ENCODE measurements at places on chromosomes 7 and 10. TPM values are rescaled to one million over a fixed set of nuclear protein-coding genes. Genes with fewer than 3 reads are reported as not detected.
A peak's percentile ranks its signal among the peaks of the same experiment; 100 is the strongest.

The PWWP2B gene
- total RNA-seq = 13.4 TPM

The FEZF1 gene
- total RNA-seq = not detected

The SPDYE16 gene
- 0.73 TPM for total RNA-seq

The ANKRD61 gene
- not detected for total RNA-seq

DNA sequence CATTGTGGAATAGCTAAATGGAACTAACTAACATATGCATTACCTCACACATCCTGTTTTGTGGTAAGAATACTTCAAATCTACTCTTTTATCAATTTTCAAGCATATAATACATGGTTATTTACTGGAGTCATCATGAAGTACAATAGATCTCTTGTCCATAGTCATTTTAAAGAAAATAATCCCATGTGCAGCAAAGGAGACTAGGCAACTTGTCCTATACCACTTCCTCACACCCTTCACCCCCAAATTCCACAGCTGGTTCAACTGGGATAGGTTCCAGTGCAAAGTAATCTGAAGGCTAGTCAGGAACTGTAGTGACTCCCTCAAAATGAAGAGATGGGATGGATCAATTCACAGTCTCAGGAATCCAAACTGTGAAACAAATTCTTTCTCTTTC is 176.1 kb downstream of the SGMS1 start:
- DNase-seq = no peak

- DNase-seq = no peak
Observed at GRCh38 chr10:110091830-110092229, 84.0 kb downstream of the ADD3 start.

- no peak for DNase-seq
Observed at GRCh38 chr10:32680803-32681557, 235.0 kb downstream of the CCDC7 start.

- no peak for DNase-seq
Observed at GRCh38 chr10:13803566-13804554, 217.1 kb downstream of the PRPF18 start.

The GHRHR gene
- not detected for total RNA-seq

The ASB10 gene
- not detected for total RNA-seq

The LIPM gene
- not detected for total RNA-seq

DNA sequence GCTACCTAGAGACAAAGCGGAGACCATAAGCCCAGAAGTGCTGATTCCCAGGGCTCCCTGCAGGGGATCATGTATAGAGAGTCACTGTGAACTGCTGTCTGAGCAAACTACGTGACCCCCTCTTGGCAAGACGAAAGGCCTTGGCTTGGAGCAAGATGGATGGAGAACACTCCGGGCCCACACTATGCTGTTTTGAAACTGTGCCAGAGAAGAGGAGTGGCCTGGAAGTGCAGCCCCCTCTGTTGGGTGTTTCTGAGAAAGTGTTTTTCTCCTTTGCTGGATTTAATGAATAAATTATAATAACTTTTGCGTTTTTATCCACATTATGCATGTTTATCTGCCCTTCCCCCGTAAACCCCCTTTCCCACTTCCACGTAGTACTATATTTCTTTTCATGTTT is 639.3 kb upstream of the GALNT17 start:
- no peak for DNase-seq

- no peak for DNase-seq
Observed at GRCh38 chr7:100583132-100584053, 2.5 kb downstream of the LRCH4 start.

DNA sequence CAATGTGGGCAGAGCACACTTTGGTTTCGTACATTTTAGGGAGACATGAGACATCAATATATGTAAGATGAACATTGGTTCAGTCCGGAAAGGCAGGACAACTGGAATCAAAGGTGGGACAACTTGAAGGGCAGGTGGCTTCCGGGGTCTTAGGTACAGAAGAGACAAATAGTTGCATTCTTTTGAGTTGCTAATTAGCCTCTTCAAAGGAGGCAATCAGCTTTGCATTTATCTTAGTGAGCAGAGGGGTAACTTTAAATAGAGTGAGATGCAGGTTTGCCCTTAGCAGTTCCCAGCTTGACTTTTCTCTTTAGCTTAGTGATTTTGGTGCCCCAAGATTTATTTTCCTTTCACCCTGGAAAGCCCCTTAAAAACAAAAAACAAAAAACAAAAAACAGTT is 21.3 kb downstream of the ZNF487 start:
- no peak for DNase-seq

DNA sequence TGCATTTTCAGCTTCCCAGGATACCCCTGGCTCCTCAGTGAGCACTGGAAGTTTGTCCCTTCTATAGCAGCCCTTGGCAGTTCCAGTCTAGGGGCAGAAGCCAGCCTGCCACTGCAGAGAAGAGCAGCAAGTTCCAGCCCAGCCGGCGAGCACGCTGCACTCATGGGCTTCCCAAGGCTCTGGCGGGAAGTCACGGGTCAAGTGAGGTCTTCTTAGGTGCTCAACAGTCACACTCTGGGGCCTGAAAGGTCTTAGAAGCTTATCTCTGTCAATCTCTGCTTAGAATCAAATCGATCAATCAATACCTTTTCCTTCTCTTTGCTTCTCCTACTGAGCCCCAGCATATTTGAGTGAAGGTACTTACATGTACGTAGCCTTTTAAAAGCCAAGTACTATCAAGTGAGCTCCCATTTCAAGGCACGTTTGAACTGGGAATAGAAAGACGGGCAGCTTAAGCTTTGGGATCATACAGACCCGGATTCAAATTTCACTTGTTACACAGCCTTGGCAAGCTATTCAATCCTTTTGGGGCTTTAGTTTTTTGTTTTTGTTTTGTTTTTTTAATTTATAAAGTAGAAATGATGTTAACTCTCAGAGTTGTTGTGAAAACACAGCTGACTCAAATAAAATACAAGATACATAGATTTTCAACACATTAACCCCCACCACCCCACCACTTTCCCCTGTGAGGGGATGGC is 152.6 kb upstream of the KLF14 start:
- DNase-seq = no peak

DNA sequence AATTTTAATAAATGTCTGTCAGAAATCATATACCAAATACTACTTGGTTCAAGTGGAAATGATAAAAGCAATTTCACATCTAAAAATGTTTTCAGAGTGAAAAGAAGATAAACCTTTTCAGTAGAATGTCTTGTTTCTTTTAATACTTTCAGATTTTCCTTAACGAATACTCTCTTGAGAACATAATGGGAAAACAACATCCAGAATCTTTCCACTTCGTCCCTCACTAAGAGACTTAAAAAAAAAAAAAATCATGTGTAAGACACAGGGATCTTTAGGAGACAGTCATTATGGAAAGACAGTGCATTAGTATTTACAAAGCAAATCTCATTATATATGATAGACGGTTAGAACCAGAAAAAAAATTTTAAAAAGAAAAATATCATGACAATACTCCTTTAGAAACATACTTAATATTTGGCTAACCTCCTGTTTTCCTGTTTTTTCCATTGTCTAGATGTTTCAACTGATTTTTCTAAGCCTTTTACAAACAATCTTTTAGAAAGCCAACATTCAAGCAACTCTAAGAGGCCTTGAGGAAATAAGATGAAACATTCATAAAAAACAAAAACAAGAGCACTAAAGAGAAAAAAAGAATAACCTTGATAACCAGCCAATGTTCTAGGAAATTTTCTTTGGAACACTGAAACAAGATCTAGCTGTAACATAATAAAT is 339.9 kb upstream of the LRRN3 start:
- DNase-seq = no peak

The SUN3 gene
- not detected for total RNA-seq

The SPDYE11 gene
- not detected for total RNA-seq

- no peak for DNase-seq
Observed at GRCh38 chr7:17651863-17652385, 288.4 kb downstream of the SNX13 start.

DNA sequence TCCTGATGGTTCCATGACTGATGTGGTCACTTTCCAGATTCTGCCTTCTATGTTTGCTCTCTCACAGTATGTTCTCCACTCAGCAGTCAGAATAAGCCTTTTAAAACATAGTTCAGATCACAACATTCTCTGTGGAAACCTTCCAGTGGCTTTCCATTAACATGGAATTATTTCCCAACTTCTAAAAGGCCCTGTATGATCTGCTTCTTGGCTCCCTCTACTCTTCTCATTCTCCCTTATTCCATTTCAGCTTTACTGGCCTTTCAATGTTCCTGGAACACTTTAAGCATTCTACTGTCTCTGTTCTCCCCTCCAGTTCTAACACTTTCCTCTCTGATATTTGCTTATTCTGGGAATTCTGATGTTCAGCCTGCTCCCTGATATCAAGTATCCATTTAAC is 325.6 kb downstream of the THSD7A start:
- no peak for DNase-seq

GRCh38 chr7:157013602-157014549 is 3.4 kb upstream of the MNX1 start:
- DNase-seq = no peak

The PPP2R2D gene
- total RNA-seq = 51.8 TPM

DNA sequence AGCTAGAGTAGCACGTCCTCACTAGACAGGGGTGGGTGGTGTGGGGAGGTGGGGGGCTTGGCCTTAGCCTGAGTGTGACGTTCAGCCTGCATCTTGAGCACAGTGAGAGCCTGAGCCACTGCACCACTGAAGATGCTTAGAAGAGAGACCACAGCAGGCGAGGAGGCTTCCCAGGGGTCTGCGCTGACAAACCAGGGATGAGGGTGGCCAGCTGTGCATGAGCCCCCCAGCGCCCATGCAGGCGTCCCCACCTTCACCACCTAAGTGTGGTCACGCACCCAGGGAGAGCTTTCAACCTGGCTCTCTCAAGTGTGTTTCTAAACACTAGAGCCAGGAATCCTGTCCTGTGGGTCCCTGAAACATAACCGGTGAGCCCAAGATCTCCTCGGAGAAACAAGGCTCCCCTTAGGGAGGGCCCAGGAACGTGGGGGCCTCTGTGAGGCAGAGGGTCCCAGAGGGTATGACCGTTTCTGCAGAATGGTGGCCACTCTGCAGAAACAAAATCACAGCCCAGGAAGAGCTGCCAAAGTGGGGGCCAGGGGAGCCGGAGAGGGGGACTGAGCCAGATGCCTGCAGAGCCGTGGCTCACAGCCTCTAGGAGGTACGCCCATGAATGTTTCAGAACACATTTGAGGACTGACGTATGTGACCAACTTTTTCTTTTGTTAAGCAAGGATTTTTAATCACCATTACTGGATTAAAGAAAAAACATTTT is 85.2 kb upstream of the INSIG1 start:
- DNase-seq = peak; percentile 24

- DNase-seq = no peak
Observed at GRCh38 chr10:34273340-34273739, 541.8 kb downstream of the PARD3 start.

GRCh38 chr10:29277296-29277695 is 11.6 kb upstream of the LYZL1 start:
- no peak for DNase-seq

DNA sequence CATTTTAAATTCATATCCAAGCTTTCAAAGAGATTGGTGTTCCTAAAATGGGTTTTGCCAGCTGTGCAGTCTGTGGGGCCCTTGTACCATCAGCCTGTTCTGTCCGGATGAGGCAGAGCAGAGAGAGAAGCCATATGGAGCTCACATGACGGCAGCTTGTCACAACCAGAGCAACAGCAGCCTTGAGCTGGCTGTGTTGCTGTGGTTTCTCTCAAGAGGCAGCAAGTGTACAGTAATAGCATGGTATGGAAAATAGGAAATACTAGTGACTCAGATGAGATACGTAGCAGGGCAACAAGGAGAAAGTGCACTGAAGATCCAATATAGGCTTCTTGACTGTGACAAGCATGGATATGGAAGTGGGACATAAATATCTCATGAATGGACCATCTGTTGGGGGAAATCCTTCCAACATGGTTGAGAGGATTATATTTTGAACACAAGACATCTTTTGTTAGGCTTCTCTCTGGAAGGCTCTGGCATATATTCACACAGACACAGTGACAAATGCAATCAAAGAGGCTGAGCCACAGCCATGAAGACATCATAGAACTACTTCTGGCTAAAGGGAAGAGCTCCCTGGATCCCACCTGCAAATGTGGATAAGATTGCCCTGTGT is 251.0 kb upstream of the TAC1 start:
- DNase-seq = no peak

GRCh38 chr10:108736111-108736510 is 1187.2 kb downstream of the XPNPEP1 start:
- no peak for DNase-seq

DNA sequence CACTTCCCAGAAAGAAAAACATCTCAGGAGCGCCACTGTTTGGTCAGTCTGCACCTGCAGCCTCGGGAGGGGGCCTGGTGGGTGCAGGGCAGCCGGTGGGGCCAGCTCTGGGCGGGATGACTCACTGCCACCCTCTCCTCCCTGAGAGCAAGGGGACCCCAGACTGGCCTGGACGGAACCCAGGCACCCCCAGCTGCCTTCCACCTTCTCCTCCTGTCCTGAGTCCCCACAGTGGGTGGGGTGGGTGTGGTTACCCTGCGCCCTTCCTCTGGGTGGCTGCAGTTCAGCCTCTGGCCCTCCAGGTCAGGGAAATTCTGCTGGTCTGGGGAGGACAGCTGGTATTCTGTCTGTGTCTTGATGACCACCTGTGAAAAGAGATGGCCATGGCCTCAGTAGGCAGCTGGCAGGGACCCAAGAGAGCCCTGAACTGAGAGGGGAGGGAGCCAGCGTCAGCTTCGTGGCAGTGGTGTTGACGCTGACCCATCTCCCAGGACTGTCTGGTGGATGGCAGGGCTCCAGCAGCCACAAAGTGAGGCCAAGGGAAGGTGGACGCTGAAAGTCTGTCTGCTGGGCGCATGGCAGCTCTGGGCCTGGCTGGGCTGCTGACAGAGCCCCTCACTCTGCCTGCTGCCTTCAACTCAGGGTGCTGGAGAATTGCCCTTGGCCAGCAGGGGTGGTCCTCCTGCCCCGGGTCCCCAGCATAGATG is 8.9 kb downstream of the CALY start:
- no peak for DNase-seq

GRCh38 chr7:24283897-24284698 is at the start of gene NPY:
NPY (plus strand) TSS chr7:24284190; CDS start chr7:24285241, 1,051 bp downstream.
- no peak for DNase-seq

GRCh38 chr10:119817991-119818888 is 54.4 kb downstream of the MCMBP start:
- DNase-seq = peak; percentile 69
